GM13977 (cell line): ENCODE measurements at places on chromosomes 4 and X.
A peak's percentile ranks its signal among the peaks of the same experiment; 100 is the strongest.

DNA sequence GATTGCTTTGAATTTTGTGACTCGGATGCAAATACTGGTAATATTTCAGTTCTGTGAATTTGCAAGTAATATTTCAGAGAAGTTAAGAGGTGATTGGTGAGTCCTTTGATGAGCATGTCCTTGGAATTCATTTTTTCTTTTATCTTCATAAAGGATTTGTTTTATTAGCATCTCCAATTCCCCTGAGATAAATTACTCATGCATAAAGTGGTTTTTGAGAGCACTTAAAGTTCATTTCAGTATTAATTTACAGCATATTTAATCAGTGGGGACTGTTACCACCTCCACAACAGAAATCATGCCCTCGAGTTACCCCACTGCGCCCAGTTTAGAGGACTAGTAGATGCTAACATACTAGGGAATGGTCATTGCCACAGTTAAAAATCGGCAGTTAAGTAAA, 65.0 kb downstream of the ZFX start:
- no peak for DNase-seq

DNA sequence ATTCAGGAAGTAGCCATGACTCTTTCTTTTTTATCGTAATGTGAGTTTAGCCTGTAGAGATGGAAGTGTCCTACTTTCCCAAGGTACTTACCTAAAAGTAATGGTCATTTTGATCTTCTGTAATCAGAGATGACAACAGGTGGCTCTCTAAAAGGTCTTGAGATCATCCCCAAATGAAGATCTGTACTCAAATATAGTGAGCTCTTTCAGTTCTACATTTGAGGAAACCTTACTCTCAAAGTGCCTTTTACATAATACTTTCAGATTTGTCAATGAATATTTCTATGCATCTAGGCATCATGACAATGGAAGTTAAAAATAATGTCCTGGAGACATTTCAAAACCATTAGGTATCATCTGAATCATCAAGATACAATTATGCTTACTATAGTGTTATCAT, 17.2 kb upstream of the MND1 start:
- DNase-seq, result no peak

DNA sequence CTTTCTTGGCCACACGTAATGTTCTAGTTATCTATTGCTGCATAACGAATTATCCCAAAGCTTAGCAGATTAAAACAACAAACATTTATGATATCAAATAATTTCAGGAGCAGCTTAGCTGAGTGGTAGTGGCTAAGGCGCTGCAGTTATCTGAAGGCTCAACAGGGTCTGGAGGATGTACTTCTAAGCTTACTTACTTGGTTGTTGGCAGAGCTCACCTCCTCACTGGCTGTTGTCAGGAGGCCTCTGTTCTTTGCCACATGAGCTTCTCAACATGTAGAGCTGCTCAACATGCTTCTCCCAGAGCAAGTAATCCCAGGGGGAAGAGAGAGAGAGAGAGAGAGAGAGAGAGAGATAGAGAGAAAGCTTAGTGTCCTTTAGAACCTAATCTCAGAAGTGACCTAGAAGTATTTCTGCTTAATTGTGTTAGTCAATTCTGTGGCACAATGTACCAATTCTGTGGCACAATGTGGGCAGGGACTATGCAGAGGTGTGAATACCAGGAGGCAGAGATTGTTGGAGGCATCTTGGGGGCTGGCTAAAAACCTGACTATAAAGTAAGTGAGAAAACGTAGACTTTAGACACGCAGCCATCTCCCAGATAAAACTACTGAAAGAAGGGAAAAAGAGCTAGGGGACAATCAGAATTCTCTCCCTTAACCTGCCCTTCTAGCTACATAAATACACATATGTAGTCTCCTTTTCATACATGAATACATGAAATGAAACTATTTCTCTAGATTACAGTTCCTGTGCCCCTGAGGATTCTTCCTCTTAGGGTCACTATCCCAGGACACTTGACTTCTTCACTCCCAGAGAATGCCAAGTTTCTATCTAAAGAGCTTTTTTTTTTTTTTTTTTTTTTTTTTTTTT, 40.2 kb downstream of the HOPX start:
- no peak for DNase-seq

DNA sequence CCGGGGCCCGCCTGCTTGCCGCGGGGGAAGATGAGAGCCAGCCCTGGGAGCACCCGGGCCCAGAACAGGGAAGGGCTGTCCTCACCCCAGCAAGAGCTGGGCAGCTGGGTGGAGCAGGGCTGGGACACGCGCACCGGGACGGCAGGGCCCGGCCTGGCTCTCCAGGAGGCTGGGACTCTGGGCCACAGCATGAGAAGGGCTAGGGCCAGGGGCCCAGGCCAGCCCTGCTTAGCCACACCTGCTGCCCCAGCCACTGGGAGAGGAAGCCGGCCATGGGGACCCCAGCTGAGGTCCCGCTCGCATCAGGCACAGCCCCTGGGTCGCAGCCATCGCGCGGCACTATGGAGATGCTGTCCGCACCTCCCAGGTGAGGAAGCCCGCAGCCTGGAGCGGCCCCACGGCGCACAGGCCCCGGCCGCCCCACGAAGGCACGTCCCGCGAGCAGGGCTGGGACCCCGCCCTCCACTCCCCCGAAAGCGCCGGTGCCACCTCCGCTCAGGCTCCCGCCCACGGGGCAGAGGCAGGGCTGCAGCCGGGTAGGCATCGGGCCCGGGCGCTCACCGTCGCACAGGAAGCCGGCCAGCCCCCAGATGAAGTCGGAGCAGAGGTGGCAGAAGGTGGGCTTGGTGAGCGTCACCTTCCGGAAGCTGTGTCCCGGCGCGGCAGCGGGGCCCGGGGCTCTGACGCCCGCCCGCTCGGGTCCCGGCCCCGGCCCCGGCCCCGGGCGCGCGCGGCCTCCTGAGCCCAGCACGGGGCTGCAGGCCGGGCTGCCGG, 531 bp downstream of the DGKQ start:
- DNase-seq, result peak; percentile 77

GRCh38 chrX:11423362-11423818, 130.2 kb downstream of the AMELX start:
- peak; percentile 24 for DNase-seq

- DNase-seq, result no peak
Observed at GRCh38 chr4:151835467-151835866, 74.7 kb upstream of the GATB start.

DNA sequence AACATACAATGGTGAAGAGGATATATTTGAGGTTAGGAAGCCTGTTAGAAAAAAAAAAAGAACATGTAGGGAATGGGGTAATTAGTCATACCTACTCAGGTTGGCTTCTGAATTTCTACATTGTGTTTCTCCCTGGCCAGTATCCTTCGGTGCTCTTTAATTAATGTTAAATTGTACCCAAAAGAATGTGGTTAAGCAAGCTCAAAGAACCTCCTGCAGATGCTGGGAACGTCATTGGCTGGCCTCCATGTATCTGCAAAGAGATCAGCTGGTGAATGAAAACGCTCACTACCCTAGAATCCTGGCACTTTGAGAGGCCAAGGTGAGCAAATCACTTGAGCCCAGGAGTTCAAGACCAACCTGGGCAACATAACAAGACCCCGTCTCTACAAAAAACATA, 942.3 kb upstream of the PRKX start:
- no peak for DNase-seq

GRCh38 chr4:146182443-146182842, 6.9 kb downstream of the LSM6 start:
- DNase-seq, result no peak

DNA sequence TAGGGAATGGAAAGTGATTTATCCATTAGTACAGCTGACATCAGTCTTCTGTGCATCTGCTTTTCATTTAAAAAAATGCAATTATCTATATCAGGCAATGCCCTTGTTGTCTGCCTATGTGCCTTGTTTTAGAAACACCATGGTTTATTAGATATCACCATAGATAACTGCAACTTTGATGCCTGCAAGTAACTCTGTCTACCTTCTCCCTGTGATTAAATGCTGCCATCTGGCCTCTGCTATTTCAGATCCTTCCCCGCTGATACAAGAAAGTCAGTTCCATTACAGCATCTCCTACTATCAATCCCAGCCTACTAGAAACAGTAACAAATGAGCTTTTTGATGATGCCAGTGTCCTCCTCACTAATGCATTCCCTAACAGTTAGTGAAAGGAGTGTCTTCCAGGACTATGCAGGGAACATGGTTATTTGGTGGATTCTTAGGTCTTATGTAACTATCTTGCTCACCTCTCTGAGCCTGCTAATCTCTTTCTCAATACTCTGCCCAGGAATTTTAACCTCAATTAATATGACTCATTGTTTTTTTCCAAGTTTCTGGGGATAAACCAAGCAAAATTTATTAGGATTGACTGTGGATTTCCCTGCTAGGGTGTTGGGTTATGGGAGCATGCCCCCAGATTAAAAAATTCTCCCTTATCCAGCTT, 444.9 kb downstream of the RAPGEF2 start:
- no peak for DNase-seq

GRCh38 chr4:55758066-55758465, 61.5 kb upstream of the EXOC1L start:
- DNase-seq, result no peak

DNA sequence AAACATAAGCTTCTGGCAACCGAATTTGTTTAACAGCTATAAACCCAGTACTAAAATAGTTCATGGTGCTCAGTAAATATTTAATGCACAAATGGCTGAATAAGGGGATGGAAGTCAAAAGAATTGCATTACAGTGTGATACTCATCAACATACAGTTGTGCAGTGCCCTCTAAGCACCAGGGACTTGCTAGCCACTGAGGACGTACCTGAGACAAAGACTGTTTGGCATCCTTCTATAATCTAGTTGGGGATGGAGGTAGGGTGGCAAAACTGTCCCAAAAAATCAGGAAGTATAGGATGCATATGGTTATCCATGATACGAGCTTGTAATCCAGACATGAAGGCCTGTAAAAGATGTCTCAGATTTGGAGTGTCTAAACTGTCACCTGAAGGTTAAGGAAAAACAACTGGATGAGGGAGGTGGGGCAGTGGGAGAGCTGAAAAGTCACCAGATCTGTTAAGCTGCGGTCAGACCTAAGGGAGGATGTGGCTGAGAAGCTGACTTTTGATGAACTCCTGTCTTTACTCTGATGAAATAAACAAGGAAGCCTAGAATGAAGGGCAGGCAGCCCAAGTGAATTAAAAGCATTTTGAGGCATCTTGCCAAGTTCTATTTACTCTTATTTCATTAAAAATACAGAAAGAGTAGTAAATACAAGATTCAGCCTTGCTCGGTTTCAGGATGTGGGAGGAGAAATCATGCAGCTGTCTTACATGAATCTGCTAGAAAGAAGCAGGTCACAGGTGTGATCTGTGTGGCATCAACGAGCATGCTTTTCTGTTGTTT, 12.0 kb upstream of the CD38 start:
- no peak for DNase-seq

DNA sequence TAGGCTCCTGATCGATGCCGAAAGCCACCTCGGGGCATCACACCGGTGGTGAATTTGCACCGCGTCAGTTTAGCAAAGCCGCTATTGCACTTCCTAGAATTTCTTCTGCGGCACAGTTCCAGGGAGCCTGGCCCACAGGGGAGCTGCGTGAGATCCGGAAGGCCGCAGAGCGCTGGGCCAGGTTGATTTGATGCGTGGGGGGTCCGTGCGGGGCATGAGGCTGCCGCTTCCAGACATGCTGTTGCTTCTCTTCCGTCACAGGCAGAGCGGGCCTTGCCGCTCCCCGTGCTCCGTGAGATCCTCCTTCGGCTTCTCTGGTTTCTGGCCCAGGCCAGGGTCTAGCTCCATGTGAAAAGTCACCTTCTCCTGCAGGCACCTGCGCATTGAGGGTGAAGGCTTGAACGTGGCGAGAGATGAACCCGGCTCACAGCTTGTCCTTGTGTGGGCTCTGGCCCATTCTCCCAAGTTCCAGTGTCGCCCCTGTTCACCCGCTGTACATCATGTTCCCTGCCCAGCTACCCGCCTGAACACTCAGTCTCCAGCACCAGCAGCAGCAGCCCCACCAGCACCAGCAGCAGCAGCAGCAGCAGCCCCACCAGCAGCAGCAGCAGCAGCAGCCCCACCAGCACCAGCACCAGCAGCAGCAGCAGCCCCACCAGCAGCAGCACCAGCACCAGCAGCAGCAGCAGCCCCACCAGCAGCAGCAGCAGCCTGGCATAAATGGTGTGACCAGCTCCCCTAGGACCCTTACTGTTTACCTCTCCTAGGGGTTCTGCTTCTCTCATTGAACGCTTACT, 131.2 kb downstream of the TRIML1 start:
- no peak for DNase-seq

- no peak for DNase-seq
Observed at GRCh38 chr4:100495074-100495473, 22.7 kb downstream of the EMCN start.

GRCh38 chr4:98816816-98817215, 112.1 kb downstream of the EIF4E start:
- no peak for DNase-seq

DNA sequence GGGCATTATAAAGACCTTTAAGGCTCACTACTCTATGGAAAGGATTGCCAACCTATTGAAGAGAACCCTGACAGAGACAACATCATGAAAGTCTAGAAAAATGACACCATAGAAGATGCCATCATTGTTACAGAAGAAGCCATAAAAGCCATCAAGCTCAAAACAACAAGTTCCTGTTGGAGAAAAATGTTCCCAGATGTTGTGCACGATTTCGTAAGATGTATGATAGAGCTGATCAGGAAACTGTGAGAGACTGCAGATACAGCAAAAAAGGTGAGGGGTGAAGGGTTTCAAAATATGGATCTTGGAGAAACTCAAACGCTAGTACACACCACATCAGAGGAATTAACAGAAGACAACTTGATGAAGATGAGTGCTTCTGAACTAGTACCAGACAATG, 53.3 kb downstream of the WDFY3 start:
- no peak for DNase-seq

DNA sequence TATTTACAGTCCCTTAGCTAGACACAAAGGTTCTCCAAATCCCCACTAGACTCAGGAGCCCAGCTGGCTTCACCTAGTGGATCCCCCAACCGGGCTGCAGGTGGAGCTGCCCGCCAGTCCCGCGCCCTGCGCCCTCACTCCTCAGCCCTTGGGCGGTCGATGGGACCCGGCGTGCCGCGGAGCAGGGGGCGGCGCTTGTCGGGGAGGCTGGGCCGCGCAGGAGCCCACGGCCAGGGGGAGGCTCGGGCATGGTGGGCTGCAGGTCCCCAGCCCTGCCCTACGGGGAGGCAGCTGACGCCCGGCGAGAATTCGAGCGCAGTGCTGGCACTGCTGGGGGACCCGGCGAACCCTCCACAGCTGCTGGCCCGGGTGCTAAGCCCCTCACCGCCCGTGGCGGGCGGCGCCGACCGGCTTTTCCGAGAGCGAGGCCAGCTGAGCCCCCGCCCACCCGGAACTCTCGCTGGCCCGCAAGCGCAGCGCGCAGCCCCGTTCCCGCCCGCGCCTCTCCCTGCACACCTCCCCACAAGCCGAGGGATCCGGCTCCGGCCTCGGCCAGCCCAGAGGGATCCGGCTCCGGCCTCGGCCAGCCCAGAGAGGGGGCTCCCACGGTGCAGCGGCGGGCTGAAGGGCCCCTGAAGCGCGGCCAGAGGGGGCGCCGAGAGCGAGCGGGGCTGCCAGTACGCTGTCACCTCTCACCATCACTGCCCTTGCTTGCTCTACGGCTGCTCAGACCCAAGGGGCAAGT, 39.4 kb downstream of the WFS1 start:
- no peak for DNase-seq
